ENCODE measurements at places on chromosomes 4 and X.

DNA sequence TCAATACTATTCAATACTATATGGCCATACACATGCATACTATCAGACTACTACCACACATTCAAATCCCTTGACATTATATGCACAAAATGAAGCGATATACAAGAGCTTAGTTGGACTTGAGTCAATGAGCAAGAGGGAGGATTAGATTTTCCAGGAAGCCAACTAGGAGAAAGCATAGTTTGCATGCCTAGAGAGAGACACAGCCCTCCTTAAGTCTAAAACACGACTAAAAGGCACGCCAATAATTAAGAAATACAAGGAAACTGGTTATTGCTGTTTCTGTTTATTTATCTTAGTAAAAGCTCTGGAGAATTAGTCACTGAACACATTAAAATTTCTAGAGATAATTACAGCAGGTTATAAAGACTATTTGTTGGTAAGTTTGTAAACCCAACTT lies 21.8 kb downstream of the MBNL3 start:
- DNase-seq: no peak

DNA sequence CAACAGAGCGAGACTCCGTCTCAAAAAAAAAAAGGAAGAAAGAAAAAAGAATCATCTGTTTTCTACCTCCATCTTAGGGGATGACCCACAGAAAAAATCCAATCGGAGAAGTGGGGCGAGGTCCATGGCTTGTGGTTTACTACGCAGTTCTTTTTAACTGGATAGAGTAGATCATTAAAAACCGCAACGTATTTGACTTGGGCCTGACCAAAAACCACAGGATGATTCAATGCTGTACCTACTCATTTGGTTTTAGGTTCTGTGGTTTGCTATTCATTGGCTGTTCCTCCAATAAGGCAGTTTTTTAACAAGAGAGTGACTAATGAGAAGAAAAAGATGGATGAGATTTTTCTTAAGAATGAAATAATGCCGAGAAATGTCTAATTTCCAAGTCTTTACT lies 83.7 kb downstream of the FREM3 start:
- DNase-seq: peak; percentile 36

- DNase-seq: no peak
These were observed 1139.6 kb downstream of the STPG2 start for GRCh38 chr4:97003715-97004114.

DNA sequence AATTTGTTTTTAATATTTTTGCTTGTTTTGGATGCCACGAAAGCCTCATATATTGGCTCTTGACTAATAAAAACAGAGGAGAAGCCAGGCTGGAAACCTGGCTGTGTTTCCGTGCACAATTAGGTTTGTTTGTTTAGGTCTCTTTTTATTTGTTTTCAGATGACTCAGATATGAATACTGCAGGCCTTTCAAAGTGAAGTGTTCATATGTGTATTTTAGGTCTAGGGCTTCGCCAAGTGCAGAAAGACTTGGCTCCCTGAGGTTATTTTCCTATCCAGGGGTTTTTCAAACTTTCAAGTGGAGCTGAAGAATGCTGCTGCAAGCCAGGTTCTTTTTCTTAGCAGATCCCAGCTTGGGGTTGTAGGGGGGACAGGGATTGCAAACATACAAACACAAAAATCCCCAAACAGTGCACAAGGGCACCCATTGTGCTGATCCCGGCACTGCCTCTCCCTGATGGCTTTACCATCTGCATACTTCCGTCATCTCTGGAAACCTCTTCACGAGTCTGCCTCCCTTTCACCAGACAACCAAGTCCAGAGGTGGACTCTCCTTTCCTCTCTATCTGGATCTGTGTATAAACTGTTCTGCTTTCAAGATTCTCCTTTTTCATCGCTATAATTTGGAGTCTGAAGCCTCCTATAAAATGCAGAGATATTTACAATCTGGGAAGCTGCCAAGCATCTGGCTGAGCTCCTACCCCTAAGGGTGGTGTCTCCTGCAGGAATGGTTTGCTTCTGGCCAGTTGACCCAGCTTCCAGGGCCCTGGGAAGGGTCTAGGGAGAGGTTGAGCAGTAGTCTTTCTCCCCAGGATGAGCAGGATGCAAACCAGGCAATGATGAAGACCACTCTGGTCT lies 108.6 kb downstream of the SMIM20 start:
- DNase-seq: no peak

DNA sequence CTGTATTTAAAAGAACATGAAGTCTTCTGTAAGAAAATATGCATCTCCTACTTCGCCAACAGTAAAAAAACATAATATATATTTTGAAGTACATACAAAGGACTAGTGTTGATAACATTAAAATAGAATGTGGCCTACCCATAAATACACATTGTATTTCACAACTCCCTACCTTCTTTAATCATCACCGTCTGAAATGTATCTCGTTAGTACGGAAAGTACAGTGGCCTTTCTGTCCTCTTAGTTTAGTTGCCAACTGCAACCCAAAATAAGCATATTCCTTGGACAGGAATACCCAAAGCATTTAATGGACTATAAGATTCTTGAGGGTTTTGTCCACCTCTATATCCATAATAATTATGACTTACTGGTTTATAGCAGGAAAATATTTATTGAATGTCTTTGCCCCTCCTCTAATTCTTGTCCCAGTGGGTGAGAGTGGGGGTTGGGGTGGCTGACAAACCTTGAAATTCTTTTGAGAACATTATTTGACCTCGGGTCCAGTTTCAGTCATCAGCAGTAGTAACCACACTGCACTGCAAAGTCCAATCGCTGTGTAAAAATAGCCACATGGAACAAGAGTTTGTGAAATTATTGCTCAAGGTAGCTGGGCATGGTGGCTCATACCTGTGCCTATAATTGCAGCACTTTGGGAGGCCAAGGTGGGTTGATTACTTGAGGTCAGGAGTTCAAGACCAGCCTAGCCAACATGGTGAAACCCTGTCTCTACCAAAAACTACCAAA lies 474.5 kb downstream of the KLHL13 start:
- no peak for DNase-seq

GRCh38 chr4:54363037-54363436 lies 133.9 kb downstream of the PDGFRA start:
- no peak for DNase-seq

- DNase-seq: no peak
These were observed 75.9 kb downstream of the NAA11 start for GRCh38 chr4:79249881-79250503.
